LHCN-M2 (cell line): ENCODE measurements at places on chromosomes 5 and 9.

- DNase-seq: no peak
Measured at GRCh38 chr5:882253-883183, 10.1 kb downstream of the BRD9 start.

GRCh38 chr5:143168171-143168741 lies 235.2 kb downstream of the NR3C1 start:
- no peak for DNase-seq

- DNase-seq: no peak
Measured at GRCh38 chr5:125926172-125926571, 497.0 kb upstream of the GRAMD2B start.

GRCh38 chr9:111975709-111976108 lies 79.1 kb downstream of the UGCG start:
- DNase-seq: peak; percentile 25

GRCh38 chr5:65828022-65828896 lies 98.1 kb upstream of the ERBIN start:
- DNase-seq: no peak

- DNase-seq: no peak
Measured at GRCh38 chr5:51385216-51385615, 2.0 kb downstream of the ISL1 start.

GRCh38 chr9:19650312-19650711 lies 138.5 kb downstream of the SLC24A2 start:
- DNase-seq: no peak

GRCh38 chr5:122701640-122702523 lies 73.0 kb upstream of the SNX2 start:
- DNase-seq: no peak
